ENCODE measurements at places on chromosomes 5 and 9.
A peak's percentile ranks its signal among the peaks of the same experiment; 100 is the strongest.

DNA sequence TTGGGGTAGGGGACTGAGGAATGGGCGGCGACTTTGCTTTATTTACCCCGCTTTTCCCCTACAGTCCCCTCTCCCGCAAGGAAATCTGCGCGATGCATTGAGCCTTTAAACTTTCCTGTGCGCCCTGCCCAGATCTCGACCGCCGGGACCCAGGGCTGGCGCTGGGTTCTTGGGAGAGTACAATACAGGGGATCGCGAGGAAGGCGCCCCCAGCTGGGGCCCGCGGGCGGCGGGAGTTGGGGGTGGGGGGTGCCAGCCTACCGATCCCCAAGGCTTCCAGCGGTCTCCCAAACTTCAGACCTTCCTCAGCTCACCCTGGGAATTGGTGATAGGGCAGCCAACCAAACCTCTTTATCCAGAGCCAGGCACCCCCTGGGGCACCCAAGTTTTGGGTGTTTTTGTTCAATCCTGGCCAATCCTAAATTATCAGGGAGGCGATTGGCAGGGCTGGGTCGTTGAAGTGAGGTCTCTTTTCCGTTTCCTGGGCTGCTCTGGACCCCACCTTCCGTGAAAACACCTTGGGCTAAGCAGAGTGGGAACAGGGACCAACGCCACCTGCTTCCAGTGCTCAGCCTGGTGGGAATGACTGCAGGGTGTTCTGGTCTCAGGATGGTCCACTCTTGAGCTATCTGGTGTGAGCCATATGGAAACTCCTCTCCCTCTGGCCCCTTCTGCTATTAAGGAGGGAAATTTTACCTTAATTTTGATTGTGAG, 51.4 kb upstream of the DAB2IP start:
- no peak for DNase-seq

DNA sequence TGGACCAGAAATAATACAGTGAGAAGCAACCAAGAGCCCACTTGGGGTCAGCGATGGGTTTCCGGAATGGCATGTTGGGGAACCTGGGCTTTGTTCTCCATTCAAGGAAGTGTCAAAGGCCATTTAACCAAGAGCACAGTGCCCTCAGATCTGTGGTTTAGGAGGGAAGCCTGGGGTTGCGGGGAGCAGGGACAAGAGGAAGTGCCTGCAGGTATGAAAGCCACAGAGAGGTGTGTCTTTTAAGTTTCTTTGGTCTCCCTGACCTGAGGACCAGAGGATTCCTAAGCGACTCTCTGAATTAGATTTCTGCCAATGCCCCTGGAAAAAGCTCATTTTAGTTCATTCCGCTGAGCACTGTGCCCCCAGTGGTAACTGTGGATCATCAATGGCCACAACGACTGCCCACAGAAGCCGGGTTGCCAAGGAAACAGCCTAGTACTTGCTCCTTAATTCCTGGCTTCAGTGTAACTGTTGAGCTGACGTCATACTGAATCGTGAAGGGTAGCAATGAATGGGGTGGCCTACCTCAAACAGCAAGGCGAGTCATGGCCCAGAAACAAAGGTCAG, 107.3 kb upstream of the SPIN1 start:
- DNase-seq = no peak

GRCh38 chr9:20771729-20772128, 87.7 kb downstream of the FOCAD start:
- no peak for DNase-seq

DNA sequence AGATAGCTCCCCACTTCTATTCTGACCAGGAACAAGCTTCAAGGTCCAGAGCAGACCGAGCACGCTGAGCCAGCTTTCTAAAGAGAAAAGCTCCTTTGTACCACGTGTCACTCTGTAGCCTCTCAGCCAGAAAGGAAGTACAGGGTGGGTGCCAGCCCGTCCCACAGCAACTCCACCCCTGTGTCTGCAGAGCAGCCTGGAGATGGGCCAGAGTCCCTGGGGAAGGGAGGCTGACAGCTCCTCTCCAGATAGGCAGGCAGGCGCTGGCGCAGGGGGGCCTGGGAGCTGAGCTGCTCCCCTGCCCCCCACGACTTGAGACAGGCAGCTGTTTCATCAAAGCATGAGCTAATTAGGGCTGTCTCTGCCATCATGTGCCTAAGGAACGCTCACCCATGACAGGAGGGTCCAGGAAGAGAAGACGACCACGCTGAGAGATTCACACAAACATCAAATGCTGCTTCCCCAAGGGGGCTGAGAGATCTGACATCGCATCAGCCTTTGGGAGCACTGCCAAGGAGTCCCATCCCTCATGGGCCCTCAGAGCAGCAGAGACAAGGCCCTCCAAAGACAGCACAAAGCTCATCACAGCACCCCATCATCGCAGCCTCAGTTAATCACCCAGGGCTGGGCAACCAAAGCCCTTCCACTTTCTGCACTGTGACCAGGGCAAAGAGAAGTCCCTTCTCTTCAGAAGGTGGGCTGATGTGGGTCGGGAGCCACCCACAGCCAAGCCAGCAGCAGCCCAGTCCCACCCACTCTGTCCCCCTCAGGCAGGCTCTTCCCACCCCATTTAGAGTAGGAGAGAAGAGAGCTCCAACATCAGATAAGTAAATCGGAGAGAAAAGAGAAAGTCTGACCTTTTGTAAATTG, 78.5 kb upstream of the LRRTM2 start:
- peak; percentile 67 for DNase-seq

DNA sequence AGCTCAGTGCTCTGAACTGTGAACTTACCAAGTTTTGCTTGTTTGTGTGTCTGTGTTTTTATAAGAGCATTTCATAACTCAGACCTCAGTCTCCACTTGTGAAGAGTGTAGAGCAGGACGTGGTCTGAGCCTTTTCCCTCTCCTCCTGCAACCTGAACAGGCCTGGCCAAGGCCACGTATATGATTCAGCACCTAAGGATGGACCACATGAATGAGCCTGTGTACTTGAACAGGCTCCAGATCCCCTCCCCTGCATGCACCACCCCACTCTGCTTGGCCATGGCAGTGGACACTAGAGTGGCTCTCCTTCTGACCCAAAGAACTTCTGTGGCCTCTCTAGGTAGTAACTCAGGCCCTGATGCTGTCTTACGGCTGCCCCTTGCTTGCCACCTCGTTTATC, 125.9 kb upstream of the FSTL4 start:
- DNase-seq = no peak

GRCh38 chr5:178282391-178282790, 49.8 kb upstream of the PHYKPL start:
- no peak for DNase-seq

GRCh38 chr5:116772806-116773205, 198.2 kb upstream of the SEMA6A start:
- DNase-seq = no peak

DNA sequence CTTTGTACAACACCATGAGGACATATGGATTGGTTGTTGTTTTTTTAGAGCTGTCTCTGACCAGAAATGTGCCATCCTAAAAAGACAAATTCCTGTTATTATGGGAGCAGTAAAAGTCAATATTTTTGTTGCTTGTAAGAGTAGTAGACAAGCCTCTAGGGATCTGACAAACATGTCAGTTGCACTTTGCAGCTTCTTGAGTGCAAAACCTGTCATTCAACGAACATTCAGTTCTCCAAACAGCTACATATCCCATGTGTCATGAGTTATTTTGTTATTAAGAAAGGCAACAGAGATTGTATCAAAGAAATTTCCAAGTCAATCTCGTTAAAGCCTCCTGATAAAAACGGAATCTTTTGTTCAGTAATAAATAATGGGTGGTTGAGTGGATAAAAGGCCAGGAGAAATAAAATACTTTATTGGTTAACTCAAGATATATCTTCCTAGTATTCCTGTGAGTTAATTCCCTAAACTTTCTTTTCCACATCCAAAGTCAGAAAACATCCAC, 18.1 kb downstream of the C5orf58 start:
- no peak for DNase-seq

DNA sequence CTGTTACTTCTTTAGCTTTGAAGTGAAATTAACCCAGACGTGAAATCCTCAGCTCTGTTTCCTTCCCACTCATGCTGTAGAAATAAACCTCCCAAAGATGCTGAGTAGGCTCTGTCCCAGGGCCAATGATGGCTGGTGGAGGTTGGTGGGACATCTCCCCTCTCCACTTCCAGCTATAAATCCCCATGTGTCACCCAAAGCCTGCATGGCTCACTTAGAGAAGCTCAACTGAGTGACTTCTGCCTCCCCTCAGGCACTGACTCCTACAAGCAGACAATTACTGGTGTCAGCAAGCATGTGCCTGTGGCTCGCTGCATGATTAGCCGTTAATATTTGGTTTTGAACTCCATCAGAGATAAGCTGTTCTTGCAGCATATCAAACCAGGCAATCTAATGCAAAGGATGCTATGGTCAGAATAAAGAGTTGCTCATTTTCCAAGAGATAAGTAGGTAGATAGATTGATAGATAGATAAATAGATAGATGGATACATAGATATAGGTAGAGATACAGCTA, 569.5 kb upstream of the WWC1 start:
- DNase-seq = no peak

GRCh38 chr5:150510460-150511263, 2.7 kb downstream of the NDST1 start:
- no peak for DNase-seq

DNA sequence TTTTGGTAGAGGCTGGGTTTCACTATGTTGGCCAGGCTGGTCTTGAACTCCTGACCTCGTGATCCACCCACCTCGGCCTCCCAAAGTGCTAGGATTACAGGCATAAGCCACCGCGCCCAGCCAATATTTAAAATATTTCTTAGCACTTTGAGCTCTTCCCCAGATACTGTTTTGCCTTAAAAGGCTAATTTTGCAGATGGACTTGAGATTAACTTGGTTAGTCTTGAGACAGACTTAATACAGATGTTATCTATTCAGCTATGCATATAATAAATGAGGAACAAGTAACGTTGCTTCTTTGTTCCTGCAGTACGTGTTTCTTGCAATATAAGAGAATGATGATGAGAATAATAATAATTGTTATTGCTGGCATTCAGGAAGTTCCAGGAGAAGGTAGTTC, 56.3 kb downstream of the PCSK5 start:
- no peak for DNase-seq

GRCh38 chr5:92561411-92561959, 1019.5 kb downstream of the NR2F1-AS1 start:
- DNase-seq = no peak

GRCh38 chr5:164958688-164959087, 1453.3 kb downstream of the MAT2B start:
- DNase-seq = no peak

GRCh38 chr9:105419816-105420597, 27.8 kb upstream of the FSD1L start:
- no peak for DNase-seq

DNA sequence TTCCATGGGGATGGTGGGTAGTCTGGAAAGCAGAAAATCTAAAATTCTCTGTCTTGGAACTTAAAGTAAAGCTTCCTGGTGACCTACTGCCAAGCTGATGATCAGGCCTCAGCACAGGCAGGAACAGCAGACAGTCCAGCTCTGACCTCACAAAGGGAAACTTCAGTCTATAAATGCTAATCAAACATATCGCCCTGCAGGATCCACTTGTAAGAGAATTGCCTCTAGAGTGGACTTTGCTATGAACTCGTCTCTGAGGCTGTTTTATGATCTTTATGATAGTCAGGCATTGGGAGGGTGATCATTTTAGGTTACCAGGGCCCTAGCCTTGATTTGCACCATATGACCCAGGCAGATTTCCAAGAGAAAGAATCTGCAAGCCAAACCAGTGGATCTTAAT, 67.6 kb upstream of the SELENOP start:
- DNase-seq = no peak

DNA sequence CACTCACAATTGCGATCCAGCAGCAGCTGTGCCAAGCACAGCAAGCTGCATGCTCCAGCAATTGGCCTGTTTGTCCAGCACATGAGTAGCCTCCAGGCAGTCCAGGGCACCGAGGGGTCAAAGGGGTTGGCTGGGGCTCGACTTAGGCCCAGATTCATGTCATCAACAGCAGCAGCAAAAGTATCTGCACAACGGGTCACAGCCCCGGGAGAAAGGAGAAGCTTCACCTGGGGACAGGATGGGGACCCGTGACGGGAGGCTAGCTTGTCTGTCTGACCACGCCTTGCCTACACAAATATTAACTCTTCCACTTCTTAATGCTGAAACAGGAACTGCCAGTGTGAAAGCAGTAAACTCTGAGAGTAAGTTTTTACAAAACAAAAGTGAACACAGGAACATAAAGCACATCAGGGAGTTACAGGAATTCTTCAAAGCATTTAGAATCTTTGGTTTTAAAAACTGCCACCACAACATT, 191.2 kb downstream of the PIK3R1 start:
- DNase-seq = no peak

GRCh38 chr5:80656425-80656824, 1.6 kb upstream of the DHFR start:
- DNase-seq = no peak

DNA sequence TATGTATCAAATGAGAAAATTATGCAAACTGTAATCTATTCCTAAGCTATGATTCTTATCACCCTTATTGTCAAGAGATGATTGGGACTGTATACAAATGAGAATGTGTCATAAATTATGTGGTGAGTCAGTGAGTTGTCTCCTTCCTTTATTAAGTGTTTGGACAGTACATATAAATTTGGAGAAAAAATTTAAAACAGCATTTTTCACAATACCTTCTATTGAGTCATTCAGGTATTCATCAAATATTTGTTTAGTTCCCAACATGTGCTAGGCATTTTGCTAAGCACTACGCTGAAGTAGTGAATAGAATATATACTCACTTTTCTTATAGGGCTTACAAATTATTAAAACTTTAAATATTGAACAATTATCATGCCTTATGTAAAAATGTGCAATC, 36.3 kb upstream of the PTPRD start:
- no peak for DNase-seq

- DNase-seq = no peak
Observed at GRCh38 chr5:179123491-179124272, 63.5 kb downstream of the ZNF354C start.

DNA sequence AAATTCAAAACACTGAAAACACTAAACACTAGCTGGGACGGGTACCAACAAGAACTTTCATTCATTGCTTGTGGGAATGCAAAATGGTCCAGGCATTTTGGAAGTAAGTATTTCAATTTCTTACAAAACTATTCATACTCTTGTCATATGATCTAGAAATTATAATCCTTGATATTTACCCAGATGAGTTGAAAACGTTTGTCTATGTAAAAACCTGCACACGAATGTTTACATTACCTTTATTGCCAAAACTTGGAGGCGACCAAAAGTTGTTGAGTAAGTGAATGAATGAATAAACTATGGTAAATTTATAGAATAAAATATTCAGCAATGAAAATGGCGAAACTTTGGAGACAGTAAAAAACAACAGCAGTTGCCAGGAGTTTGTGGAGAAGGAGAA, 222.1 kb upstream of the EDIL3 start:
- no peak for DNase-seq

GRCh38 chr5:84383816-84384603, 670 bp downstream of the EDIL3 start:
- DNase-seq = peak; percentile 15

DNA sequence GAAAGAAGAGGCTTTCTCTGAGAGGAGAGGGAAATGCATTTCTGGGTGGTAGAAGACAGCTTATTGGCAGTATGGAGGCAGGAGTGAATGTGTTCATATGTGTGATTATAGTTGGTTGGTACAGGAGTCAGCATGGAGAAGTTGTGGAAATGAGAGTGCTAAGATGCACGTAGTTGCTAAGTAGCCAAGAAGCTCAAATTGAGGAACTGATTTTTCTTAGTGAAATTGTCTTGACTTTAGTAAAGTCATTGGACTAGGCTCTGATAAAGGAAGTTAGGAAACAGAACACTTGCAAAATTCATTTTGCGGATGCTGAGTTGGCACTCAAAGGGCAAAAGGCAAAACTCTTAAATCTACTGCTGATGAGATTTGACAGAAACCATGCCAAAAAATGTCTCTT, 158.9 kb upstream of the VCAN start:
- DNase-seq = no peak

All from dermis microvascular lymphatic vessel endothelial cell (primary cell).